AG09319 (cell line): ENCODE measurements at places on chromosomes 6 and 20.
A peak's percentile ranks its signal among the peaks of the same experiment; 100 is the strongest.

DNA sequence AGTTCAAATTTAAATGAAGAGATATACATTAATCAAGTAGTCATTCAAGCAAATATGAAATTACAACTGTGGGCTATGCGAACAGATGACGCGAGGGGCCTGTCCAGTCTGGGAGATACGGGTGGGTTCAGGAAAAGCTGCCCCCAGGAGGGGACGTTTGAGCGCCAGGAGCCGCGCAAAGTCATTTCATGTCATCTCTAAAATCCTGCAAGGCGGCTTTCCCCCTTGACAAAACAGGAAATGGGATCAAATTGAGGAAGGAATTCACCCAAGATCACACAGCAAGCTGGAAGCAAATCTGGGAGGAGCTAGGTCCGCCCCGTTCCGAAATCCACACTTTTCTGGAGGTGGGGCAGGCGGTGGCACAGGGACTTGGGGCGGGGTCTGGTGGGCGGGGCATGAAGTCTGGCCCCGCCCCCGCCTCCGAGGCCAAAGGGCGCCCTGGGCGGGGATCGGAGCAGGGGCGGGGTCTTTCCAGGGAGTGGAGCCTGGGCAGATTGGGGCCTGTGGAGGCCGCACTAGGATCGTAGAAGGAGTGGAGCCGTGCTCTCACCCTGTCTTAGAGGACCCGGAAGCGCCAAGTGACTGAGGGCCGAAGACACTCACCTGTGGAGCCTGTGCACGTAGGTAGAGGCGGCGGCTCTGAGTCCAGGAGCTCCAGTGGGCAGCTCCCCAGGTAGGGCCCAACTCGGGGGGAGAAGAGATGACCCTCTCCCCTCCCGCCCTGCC is at the start of gene LPIN3:
TSS of gene LPIN3 (plus strand) at position 495 of the 729 bp plus-strand sequence. CDS start 4,983 bp downstream, outside the sequence.
- peak; percentile 74 for DNase-seq

DNA sequence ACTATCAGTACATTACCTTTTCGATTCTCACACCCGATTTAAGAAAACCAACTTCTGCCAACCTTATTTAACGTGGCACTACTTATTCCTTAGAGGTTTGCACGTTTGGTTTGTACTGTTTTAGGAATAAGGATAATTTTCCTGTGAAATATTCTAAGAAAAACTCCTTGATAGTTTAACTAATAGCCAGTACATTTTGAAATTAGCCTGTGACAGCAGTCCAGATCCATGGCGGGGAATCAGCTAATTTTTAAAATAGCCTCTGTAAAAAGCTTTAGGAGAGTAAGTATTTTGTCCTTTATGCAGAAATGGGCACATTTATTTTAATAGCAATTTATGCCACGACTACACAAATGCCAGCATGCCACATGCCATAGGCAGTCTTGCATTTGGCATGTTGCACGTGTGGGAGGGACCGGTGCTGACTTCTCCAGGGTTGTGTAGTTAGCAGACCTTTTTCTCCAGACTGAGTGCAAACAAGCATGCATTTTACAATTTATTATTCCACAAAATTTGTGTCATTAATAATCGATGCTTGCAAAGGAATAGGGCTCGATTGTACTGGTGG is 6.2 kb downstream of the FOXC1 start:
- DNase-seq, result no peak

DNA sequence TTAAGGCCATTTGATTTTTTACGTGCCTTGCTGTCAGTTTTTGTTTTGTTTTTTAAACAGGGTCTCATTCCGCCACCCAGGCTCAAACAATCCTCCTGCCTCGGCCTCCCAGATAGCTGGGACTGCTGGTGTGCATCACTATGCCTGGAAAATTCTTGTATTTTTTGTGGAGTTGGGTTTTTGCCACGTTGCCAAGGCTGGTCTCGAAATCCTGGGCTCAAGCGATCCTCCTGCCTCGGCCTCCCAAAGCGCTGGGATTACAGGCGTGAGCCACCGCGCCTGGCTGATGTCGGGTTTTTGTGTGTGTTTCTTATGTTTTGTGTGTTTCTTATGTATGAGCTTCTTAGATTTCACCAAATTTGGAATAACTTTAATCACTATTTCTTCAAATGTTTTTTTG is 104.8 kb downstream of the TAF4 start:
- DNase-seq, result no peak

- no peak for DNase-seq
Measured at GRCh38 chr6:47700596-47700995, 2.2 kb downstream of the ADGRF4 start.

- DNase-seq, result no peak
Measured at GRCh38 chr6:42774201-42774600, 7.7 kb upstream of the BICRAL start.

GRCh38 chr20:44206132-44206531 is 4.4 kb downstream of the OSER1 start:
- no peak for DNase-seq

DNA sequence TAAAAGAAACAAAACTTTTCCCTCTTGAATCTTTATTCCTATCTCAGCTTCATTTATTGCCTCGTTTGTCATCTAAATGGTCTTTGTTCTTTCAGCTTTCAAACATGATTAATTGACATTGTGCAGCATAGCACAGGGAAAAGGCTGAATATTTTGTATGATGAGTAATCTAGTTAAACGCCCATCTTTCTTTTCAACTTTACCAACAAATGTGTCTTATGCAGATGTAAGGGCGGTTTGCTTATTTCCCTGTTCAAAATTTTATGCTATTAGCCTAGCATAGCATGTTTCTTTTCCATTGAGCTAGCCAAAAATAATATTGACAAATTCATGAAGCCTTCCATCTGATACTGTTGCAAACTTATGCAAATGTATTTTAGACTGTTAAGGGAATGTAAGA is 176.4 kb upstream of the AKAP12 start:
- peak; percentile 42 for DNase-seq

- peak; percentile 18 for DNase-seq
Measured at GRCh38 chr6:158972241-158973233, 27.5 kb downstream of the RSPH3 start.
